ENCODE measurements at places on chromosomes 13 and 19.

DNA sequence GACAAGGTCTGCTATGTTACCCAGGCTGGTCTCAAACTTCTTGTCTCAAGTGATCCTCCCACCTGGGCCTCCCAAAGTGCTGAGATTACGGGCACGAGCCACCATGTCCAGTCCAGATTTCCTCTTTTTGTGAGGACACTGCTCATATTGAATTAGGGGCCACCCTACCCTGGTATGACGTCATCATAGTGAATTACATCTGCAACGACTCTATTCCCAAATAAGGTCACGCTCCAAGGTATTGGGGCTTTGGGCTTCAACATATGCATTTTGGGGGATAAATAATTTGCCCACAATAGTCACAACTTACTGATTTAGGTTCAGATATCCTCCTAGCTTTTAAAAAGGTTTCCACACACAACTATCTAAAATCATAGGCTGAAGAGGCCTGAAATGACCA is 9.5 kb downstream of the SLC15A1 start:
- DNase-seq, result no peak

DNA sequence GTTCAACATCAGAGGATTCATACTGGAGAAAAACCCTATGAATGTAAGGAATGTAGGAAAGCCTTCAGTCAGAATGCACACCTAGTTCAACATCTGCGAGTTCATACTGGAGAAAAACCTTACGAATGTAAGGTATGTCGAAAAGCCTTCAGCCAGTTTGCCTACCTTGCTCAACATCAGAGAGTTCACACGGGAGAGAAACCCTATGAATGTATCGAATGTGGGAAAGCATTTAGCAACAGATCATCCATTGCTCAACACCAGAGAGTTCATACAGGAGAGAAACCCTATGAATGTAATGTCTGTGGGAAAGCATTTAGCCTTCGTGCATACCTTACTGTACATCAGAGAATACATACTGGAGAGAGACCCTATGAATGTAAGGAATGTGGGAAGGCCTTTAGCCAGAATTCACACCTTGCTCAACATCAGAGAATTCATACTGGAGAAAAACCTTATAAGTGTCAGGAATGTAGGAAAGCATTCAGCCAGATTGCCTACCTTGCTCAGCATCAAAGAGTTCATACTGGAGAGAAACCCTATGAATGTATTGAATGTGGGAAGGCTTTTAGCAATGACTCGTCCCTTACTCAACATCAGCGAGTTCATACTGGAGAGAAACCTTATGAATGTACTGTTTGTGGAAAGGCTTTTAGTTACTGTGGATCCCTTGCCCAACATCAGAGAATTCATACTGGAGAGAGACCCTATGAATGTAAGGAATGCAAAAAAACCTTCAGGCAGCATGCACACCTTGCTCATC is 15.4 kb downstream of the ZNF570 start:
- peak; percentile 24 for DNase-seq

- DNase-seq, result no peak
Measured at GRCh38 chr19:35120492-35120891, 4.9 kb downstream of the FXYD3 start.

GRCh38 chr13:29448174-29448573 is 147.3 kb downstream of the SLC7A1 start:
- DNase-seq, result no peak

DNA sequence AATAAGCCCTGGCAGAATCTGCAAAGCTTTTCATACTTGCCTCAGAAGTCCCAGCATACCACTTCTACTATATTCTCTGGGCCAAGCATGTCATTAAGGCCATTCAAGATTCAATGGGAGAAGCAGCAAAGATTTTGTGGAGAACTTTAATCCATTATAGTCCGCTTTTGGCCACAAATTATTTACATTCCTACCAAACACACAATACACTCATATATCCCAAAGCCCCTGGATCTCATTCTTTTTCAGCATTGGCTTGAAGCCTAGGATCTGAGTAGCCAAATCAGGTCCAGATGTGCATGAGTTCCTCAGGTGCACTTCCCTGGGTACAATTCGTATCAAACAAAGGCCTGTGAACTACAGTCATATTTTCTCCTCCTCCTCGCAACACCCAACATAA is 203.4 kb downstream of the NDFIP2 start:
- DNase-seq, result no peak

DNA sequence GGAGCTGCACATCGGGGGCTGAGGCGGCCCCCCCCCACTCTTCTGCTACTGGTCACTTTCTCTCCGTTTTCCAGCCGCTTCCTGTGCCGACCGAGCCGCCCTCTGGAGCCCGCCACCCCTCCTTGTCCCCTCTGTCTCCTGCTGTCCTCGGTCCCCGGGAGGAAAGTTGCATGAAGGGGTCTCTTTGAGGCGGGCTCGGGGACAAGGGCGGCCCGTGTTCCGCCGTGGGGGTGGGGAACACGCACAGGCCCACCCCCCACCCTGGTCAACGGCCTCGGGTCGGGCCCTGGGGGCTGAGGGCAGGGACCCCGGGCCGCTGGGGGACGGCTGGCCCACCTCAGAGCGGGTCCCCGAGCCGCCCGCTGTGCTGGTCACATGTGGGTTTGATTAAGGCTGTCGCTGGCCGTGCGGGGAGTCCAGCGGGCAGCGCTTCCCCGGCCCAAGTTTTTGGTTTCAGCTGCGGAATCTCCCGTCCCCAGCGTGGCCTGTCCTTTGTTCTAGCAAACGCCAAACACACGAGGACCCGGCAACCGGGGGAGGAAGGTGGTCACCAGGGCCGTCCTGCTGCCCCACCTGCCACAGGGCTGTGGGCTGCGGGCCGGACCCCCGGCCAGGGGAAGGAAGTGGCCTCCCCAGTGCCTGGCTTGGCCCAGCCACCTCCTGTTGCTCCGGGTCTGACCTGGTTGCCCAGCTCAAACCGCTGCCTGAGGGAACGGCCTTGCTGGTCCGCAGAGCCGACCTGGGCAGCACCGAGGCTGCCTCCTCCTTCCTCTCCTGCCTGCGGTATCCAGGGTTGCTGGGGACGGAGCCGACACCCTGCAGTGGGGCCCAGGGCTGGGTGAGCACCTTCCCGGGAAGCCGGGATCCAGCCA is 1.9 kb downstream of the EFNA2 start:
- DNase-seq, result no peak

GRCh38 chr19:28324275-28325060 is 888.5 kb downstream of the UQCRFS1 start:
- no peak for DNase-seq

DNA sequence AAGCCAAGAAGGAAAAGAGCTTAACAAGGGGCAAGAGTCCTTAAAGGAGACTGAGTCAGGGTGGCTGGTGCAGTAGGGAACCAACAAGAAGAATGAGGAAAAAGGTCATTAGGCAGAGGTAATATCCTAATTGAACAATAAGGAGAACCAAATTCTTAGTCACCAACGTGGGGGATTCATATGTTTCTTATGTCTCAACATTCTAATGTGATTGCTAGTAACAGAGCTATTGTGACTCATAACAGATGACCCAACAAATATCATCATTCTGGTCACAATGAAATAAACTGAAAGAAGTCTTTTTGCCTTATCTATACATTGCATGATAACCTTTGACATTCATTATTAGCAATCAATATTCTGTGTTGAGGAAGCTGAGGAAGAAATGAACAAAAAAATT is 101.6 kb downstream of the RAP2A start:
- no peak for DNase-seq

GRCh38 chr13:39760521-39760920 is 105.1 kb downstream of the COG6 start:
- no peak for DNase-seq

GRCh38 chr19:18292462-18292809 is 11.0 kb upstream of the JUND start:
- DNase-seq, result peak; percentile 57

DNA sequence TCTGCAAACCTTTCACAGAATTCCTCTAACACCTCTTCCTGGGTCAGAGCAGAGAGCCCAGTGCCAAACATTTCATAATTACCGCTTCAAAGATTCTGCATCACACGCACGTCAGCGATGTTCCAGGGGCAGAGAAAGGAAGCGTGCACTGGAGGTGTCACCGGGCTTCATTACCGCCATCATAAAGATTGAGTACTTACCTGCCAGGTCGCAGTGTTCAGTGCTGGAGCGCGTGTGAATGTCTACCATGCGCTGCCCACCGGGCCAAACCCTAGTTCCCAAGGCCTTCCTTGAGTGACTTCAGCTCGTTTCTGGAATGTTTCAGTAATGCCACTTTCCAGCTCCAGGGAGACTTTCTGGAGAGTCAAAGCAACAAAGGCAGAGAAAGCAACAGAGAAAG is 104.4 kb downstream of the ZDHHC20 start:
- DNase-seq, result no peak

GRCh38 chr13:111859354-111860230 is 207.4 kb upstream of the SOX1 start:
- DNase-seq, result no peak

DNA sequence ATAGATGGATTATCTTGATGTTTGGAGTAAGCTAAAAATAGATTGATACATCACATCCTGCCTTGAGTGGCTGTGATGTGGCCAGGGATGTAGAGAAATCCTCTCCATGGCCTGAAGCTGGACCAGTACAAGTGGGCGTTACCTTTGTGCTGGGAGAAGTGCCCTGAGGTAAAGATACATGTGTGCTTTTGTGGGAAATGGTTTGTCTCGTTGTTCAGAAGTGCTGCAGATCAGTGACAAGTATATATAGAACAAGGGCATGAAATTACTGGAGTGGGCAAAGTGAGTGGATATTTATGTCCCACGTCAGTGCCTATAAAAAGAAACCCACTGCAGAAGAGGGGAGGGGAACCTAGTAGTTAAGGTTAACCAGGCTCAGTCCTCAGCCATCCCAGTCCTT is 12.2 kb upstream of the ZNF304 start:
- no peak for DNase-seq

GRCh38 chr19:15114153-15114540 is 6.9 kb downstream of the SYDE1 start:
- no peak for DNase-seq

DNA sequence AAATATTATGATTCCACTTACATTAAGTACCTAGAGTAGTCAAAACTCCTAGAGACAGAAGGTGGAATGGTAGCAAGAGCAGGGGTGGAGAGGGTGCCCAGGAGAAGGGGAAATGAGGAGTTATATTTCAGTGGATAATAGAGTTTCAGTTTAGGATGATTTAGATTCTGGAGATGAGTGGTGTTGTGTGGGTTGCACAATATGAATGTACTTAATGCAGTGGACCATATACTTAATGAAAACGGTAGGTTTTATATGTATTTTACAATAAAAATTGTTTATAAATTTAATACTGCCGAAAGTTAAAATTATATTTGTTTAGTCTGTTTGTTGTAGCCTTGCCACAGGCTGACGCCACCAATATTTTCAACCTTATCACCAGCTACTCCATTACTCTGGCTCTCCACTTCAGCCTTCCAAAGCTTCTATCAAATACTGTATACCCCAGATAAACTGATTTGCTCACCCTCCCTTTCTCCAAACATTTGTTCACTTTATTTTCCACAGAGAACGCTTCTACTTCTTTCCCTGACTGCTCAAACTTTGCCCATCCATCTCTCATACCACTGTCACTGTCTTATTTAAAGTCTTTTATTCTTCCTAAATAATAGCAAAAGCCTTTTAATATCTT is 1.4 kb upstream of the RBM26 start:
- DNase-seq, result no peak
